ENCODE measurements at places on chromosomes 6 and 20.
A peak's percentile ranks its signal among the peaks of the same experiment; 100 is the strongest.

DNA sequence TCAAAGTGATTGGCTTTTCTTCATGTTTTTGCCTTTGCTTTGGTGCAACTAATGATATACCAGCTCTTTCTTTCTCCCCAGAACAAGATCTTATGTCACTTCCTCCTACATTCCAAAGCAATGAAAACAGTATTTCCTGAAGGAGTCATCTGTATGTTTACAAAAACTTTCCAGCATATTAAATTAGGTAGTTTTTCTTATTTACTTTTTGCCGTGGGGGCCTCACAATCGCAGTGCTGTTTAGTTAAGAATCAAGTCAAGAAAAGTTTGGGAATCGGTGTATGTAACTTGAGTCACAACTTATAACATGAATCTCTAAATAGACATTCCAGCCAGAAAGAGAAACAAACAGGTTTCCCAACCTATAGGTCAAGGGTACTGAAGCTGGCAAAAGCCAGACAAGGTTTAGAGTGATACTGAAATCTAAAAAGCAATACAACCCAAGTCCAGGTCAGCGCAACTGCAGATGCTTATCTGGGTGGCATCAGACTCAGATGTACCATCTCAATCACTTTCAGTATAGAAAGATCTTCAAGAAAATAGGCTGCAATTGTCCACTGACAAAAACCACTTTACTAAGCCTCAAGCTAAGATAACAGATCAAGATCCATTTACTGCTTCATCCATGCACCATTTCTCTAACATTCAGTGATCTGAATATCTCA is 63.6 kb downstream of the IPCEF1 start:
- peak; percentile 67 for DNase-seq

- DNase-seq = no peak
Measured at GRCh38 chr6:9315966-9316650, 880.8 kb upstream of the SLC35B3 start.

DNA sequence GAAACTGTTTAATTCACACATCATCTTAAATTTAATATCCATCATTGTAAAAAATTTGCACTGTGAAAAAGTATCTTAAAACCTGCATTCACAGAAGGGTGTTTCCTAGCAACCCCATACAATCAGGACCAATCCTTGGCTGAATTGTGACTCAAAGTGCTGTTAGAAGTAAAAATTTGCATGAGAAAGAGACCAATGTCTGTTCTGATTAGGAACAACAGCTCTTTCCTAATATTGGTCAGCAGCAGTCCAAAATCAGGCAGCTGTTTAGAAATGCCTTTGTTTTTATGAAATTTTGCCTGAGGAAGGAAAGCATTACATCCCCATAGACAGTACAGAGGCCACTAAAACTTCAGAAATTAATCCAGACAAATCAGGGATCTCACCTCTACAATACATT is 987.0 kb downstream of the HACE1 start:
- DNase-seq = no peak

- no peak for DNase-seq
Measured at GRCh38 chr20:56440346-56441007, 27.9 kb upstream of the RTF2 start.

DNA sequence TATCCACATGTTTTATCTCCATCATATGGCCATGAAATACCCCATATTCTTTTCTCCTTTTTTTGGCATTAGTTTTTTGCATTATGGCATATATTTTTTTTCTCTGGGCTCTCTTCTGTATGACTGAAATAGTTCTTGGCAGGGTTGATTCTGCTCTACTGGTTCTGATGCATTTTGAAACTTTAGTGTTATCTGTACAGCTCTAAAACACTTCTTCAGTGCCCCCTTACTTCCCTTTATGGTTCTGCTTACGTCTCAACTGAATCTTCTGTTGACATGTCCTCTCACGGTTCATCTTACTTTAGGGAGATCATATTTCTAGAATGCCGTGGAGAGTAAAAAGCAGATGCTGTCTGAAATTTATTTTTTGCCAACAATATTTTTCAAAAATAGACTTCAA is 23.2 kb upstream of the TXNDC5 start:
- DNase-seq = no peak

GRCh38 chr6:158303210-158303731 is 9.0 kb upstream of the TULP4 start:
- no peak for DNase-seq

- no peak for DNase-seq
Measured at GRCh38 chr6:57226221-57226620, 4.1 kb upstream of the RAB23 start.

- no peak for DNase-seq
Measured at GRCh38 chr6:90167514-90168379, 128.9 kb downstream of the BACH2 start.

- no peak for DNase-seq
Measured at GRCh38 chr20:48975955-48976354, 54.4 kb downstream of the ARFGEF2 start.

GRCh38 chr20:55095745-55096400 is 620.5 kb downstream of the DOK5 start:
- no peak for DNase-seq

GRCh38 chr6:22473991-22474682 is 95.2 kb upstream of the HDGFL1 start:
- no peak for DNase-seq

DNA sequence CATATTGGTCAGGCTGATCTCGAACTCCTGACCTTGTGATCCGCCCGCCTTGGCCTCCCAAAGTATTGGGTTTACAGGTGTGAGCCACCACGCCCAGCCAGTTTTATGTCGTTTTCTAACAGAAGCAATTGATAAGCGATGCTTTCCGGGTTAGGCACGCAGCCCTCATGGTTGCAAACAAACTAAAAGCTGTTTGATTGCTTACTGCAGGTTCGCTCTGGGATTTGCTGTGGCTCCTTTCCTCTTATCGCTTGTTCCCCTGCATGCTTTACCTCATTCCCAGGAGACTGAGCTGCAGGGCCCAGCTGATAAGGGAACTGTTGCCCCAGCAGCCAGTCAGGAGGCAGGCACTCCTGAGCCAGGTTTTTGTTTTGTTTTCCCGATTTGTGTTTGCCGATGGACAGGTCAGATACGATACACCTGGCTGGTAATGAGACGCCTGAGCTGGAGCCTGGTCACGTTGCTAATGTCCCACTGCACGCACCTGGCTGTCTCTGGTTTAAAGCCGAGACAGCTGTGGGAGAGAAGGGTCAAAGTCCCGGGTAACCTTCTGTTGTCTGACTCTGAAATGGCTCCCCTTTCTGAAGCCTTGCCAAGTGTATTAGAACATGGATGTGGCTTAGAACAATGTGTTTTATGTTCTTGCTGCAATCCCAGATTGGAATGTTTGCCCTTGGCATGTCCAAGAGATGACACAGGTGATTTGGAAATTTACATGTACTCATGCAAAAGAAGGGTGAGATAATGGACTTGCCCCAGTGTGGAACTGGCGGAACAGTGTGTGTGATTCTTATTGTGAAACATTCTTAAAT is 19.9 kb downstream of the DSP start:
- peak; percentile 50 for DNase-seq

- no peak for DNase-seq
Measured at GRCh38 chr20:33589059-33589458, 73.1 kb upstream of the C20orf144 start.

- DNase-seq = no peak
Measured at GRCh38 chr6:4125933-4126864, 9.2 kb downstream of the ECI2 start.

GRCh38 chr6:80126657-80127345 is 20.3 kb downstream of the BCKDHB start:
- DNase-seq = no peak

- DNase-seq = no peak
Measured at GRCh38 chr20:32441638-32442037, 83.5 kb downstream of the ASXL1 start.

GRCh38 chr6:47237196-47237595 is 72.5 kb downstream of the TNFRSF21 start:
- DNase-seq = no peak

DNA sequence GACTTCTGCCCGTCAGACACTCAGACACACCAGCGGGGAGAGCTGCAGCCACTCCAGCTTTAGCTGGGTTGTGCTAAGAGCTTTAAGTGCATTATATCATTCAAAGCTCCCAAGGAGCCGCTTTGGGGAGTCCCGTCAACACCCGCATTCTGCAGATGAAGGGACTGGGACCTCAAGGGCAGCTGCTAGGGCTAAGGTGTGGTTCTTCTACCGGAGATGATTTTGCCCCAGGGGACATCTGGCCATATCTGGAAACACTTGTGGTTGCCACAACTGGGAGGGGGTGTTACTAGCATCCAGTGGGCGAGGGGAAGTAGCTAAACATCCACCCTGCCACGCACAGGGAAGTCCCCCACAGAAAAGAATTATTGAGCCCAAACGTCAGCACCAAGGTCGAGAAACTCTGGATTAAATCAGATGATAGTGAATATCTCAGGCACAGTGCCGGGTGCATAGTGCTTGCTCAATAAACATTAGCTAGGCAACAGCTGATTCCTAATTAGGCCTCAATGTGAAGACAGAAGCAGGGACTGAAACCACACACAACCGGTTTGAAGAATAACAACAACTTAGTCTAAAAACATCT is 29.6 kb downstream of the PMEPA1 start:
- DNase-seq = no peak

GRCh38 chr20:17666481-17666880 is 15.6 kb downstream of the RRBP1 start:
- DNase-seq = peak; percentile 69

GRCh38 chr6:13872681-13873080 is 52.1 kb upstream of the RNF182 start:
- DNase-seq = no peak

All from cardiac muscle cell (in vitro differentiated cells and primary cell).